ENCODE measurements at places on chromosomes 5 and 9.

DNA sequence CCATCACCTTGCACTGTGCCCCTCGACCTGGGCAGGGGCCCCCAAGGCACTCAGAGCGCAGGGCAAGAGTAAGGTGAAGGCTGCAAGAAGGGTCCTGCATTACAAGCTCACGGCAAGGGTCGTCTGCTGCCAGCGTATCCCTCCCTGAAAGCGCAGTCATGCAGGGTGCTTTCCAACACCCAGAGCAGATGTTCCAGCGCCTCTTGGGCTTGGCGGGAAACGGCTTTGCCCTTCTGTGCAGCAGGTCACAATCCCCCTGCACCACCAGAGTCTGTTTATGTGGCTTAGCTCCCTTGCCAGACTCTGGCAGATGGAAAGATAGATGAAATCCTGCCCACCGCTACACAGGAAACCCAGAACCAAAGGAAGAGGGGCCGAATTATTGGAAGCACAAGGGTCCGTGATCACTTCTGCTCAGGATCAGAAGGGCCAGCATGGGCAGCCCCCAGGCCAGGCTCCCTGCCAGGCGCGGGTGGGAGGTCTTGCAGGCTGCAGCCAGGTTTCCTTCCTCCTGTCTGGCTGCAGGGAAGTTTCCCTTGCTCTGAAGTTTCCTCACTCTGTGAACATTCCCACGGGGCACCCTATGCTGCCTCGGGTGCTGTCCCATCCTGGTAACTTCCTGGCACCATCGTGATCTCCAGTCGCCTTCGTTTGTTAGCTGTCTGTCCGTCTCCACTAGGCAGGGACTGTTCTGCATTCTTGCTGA lies 132.2 kb downstream of the ZNF354C start:
- DNase-seq, result no peak

- DNase-seq, result peak; percentile 52
Observed at GRCh38 chr5:126354012-126354857, 69.0 kb upstream of the GRAMD2B start.

GRCh38 chr9:18009902-18010301 lies 431.0 kb downstream of the SH3GL2 start:
- no peak for DNase-seq

DNA sequence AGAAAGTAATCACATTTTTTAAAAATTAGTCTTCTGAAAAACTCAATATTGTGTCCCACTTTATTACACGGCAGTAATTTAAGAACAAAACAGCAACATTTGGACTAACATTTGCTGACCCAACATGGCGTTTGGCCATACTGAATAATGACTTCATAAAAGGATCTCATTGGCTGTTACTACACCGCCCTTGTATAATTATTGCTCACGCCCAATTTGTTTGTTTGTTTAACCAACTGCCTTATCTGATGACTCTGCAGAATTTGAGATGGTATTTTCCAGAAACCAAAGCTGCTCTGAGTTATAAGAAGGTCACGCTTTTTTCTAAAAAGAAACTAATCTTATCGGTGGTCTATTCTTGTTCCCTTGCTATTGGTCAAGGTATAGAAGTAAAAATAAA lies 200.2 kb upstream of the TARS1 start:
- DNase-seq, result no peak
